ENCODE measurements at places on chromosomes 1 and 21.

DNA sequence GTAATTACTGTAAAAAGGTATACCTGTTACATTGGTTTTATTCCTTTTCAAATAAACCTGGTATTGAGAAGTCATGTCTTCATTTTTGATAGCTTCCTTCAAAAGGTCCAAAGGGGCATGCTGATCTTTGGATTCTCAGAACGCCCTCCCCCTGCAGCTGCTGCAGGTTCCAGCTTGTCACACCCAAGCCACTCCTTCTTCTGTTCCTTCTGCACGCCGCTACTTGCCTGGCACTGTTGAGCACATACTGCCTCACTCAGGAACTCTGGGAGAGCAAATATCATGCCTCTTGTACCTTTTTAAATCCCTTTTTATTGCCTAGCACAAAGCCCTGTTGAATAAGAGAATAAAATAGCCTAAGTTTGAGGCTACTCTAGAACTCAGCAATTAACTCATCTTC lies 136.9 kb downstream of the BARHL2 start:
- DNase-seq, result peak; percentile 30

GRCh38 chr1:9198538-9199361 lies 35.8 kb upstream of the H6PD start:
- DNase-seq, result no peak

DNA sequence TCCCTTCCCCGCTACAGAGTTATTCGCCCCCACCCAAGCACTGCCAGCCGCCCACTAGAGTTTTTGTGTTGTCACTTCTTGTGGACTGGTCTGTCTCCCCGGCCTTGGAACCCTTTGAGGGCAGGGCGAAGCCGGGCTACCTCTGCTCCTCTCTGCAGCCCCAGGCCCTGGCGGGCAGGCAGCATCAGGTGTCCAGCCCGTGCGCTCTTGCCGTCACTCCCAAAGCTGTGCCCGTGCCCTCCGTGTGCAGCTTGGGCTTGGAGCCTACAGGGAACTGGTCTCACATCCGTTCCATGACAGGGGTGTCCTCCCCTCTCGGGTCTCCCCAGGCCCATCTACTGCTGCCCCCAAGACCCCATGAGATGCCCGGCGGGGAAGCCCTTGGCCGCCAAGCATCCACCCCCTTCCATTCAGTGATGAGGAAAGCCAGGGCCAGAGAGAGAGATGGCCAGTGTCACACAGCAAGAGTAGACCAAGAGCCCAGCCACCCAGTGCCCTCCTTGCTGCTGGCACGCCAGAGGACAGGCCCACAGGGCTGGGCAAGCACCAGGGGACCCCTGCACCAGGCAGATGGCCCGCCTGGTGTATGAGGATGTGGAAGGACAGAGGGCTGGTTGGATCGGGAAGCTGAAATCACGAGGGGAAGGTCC lies 15.3 kb upstream of the LDLRAP1 start:
- DNase-seq, result no peak

DNA sequence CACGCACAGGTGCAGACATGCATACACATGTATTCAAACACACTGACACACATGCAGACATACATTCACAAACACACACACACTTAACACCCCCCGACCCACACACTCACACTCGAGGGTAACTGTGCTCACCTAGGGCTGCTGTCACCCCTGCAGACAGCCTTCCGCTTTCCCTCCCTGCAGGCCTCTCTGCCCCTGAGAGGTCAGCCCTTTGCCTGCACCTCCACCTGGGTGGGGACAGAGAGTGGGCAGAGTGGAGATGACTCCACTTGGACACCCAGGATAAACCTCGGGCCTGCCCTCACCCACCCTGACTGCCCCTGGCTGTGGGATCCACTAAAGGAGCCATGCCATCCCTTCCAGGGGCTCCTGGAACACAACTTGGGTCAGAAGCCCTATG lies 264.3 kb downstream of the PTPRU start:
- no peak for DNase-seq

- DNase-seq, result no peak
These were observed 54.5 kb downstream of the IRF2BP2 start for GRCh38 chr1:234555390-234556024.

GRCh38 chr1:117783606-117784396 lies 145.6 kb downstream of the GDAP2 start:
- DNase-seq, result no peak

DNA sequence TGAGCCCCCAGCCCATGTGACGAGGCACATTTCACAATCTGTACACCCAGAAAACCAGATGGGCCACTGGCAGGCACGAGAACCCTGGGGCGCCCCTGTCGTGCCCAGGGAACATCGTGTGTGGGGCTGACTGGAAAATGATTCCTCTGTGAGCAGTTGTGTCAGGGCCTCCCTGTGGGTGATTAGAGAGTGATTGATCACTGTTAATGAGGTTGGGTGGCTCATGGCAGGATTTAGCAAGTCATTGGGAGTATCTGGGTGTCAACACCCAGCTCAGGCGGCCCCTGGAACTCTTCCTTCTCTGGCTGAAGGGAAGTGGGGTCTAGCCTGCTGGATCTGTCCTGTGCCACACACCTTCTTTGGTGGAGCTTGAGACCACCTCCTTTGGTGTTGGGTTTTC lies 5.7 kb downstream of the GRHL3 start:
- no peak for DNase-seq

DNA sequence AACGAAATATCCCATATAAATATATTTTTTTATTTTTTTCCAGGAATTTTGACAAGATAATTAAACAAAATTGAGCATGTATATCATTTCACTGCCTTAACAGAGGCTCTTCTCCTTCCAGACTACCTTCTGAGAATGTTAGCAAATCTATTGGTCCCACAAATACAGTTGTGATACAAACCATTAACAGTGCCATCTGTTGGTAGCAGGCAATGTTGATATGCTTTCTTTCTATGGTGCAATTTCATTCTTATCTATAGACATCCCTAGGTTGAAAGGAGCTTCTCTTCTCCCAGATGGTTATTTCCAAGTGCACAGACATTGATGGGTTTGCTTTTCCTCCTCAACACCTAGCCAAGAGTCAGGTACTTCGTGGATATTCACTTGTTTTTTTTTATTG lies 303.6 kb downstream of the USH2A start:
- DNase-seq, result no peak

DNA sequence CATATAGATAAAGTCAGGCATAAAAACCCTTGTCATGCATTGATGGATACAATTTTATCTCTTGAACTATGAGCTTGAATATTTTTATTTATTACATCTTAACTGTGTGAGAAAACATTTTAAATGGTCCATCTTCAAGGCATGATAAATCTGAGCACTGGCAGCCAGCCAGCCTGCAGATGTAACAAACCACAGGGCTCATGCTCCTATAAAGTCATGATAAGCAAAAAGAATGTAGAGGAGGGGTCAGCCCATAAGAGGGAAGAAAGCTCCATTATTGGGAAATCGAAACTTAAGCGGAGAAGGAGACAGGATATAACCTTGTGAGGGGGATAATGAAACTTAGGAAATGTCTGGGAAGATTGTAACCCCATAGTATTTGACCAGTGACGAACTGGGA lies 839.0 kb downstream of the LRRIQ3 start:
- DNase-seq, result no peak

DNA sequence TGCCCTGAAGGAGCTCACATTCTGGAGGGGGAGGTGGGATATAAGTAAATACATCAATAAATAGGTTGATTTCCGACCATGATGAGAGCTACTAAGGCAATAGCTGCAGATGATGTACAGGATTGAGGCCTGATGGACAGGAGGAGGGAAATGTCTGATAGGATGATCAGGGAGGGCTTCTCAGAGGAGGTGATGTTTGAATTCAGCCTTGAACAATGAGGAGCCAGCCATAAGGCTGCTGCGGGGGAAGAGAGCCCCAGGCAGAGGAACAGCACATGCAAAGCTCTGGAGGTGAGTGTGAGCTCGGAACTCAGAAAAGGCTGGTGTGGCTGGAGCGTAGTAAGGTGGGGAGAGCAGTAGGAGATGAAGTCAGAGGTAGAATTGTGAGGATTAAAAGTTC lies 411.7 kb downstream of the PTPRU start:
- DNase-seq, result no peak

GRCh38 chr1:25134801-25135461 lies 97.4 kb downstream of the SYF2 start:
- no peak for DNase-seq

DNA sequence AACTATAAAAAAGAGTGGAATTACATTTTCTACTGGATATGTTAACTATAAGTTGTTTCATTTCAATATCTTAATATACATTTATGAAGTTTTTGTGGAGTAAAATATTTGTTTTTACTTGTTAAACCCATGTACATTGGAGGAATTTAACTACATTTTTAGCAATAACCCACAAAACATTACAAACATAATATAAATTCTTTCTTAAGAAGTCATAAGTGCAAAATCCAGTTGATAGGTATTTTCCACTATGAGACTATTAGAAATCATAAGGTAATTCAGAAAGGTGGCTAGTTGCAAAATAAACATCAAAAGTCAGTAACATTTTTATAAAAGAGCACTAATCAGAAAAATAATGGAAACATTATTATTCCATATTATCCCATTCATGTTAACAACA lies 73.9 kb upstream of the RRP15 start:
- DNase-seq, result no peak

- no peak for DNase-seq
These were observed 151.2 kb downstream of the TGFBR3 start for GRCh38 chr1:91734761-91735160.

Data from NCI-H1436 treated with DMSO at 0.1 percent for 48 hours (cell line).